Esophagus squamous epithelium (tissue), 5 donors: ENCODE measurements at places on chromosomes 11 and 22. TPM values are rescaled to one million over a fixed set of nuclear protein-coding genes. Genes with fewer than 3 reads are reported as not detected.

GRCh38 chr11:60482361-60482760, 10.2 kb upstream of the MS4A12 start:
- no peak overlapping the region for H3K4me3 ChIP-seq
- H3K27ac ChIP-seq: no peak overlapping the region
- no peaks in the 10 kb centered on the region for H3K27me3 ChIP-seq
- DNase-seq: no peak

Gene RCE1
- 29.7 TPM for total RNA-seq

GRCh38 chr11:2099516-2100349, 39.5 kb downstream of the IGF2 start:
- no peaks in the 10 kb centered on the region for H3K36me3 ChIP-seq
- H3K4me3 ChIP-seq: no peak overlapping the region
- peaks cover 29% of the 10 kb centered on the region for H3K4me1 ChIP-seq
- no peak for DNase-seq
- H3K27ac ChIP-seq: no peak overlapping the region

GRCh38 chr11:109229682-109230081, 192.3 kb upstream of the C11orf87 start:
- H3K4me1 ChIP-seq: no peaks in the 10 kb centered on the region
- H3K27ac ChIP-seq: no peak overlapping the region
- H3K4me3 ChIP-seq: no peak overlapping the region

GRCh38 chr11:8190431-8190830, 21.6 kb upstream of the RIC3 start:
- H3K27me3 ChIP-seq: no peaks in the 10 kb centered on the region
- DNase-seq: no peak
- H3K4me3 ChIP-seq: no peak overlapping the region
- no peaks in the 10 kb centered on the region for H3K36me3 ChIP-seq
- peaks cover 5% of the 10 kb centered on the region for H3K4me1 ChIP-seq
- H3K27ac ChIP-seq: no peak overlapping the region

DNA sequence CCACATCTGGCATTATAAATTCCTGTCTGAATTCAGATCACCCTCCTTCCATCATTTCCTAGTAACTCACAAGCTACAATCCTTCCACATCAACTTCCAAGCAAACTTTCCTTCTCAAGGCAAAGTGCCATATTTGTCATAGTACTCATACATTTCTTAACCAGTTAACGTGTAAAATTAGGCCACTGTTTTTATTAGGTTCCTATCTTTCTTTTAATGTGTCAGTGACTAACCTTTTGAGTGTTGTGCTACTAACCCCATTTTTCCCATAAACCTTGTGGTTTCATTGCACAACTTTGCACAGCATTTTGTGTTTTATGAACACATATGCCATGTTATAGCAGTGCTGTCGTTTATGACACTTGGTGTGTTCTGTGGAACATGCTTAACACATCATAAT, 90.1 kb downstream of the KIF18A start:
- H3K4me1 ChIP-seq: no peaks in the 10 kb centered on the region
- no peaks in the 10 kb centered on the region for H3K36me3 ChIP-seq
- DNase-seq: no peak
- no peaks in the 10 kb centered on the region for H3K27me3 ChIP-seq
- no peak overlapping the region for H3K4me3 ChIP-seq

Gene SLC16A8
- not detected for total RNA-seq

Gene KRTAP5-7
- total RNA-seq: not detected
